HFFc6 (cell line): ENCODE measurements at places on chromosomes 1 and 21. TPM values are rescaled to one million over a fixed set of nuclear protein-coding genes. Genes with fewer than 3 reads are reported as not detected.

GRCh38 chr1:156970017-156970416 lies 49.6 kb downstream of the LRRC71 start:
- peak; percentile 22 for DNase-seq
- H3K4me1 ChIP-seq, result peaks cover 13% of the 10 kb centered on the region
- no peak overlapping the region for H3K4me3 ChIP-seq

DNA sequence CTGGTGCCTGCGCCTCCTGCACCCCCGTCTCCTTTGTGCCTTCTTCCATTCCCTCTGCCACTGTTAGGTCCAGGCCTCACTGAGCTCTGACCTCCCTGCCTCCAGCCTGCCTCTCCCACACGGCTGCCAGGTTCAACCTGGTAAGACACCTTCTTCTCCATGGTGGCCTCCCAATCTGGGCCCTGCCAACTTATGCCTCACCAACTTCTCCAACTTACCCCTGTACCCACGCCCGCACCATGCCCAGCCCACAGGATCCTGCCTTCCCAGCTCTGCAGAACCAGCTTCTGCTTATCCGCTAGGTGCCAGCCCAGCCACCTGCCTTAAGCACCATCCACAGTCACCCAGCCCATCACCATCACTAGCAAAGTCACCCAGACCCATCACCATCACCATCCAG lies 37.2 kb downstream of the PDE9A start:
- DNase-seq, result no peak
- H3K27ac ChIP-seq, result no peak overlapping the region
- H3K4me3 ChIP-seq, result no peak overlapping the region
- no peaks in the 10 kb centered on the region for H3K4me1 ChIP-seq

DNA sequence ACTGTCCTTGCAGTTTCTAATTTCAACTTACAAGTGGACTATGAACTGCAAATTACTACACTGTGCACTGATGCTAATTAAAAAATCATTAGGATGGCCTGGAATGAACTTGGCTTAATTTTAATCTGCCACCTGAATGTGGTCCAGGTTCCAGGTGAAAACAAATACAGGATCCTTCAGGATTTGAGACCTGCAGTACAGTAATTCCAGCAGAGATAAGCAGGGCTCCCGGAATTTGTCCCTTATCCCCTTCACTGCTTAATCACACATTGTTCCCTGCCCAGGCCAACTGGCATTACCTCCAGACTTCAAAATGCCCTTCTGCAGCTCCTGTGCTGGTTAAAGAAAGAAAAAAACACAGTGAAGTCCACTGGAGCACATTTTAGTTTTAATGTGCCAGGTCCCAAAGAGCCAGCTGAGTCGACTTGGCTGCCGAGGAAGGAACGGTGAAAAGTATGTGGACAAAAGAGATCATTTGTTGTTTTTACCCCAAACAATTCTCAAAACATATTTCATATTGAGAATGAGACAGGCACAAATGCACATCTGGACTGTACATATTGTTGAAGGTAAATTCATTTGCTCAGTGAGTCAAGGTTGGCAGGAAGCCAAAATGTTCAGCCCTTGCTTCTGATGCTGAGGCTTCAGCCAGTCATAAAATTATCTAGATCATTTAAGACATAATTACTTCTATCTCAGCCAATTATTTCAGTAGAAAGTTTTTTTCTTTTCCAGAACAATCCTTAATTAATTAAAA lies 28.3 kb downstream of the DEGS1 start:
- DNase-seq, result peak; percentile 37
- no peaks in the 10 kb centered on the region for H3K36me3 ChIP-seq
- no peaks in the 10 kb centered on the region; the same call in 1 of the 2 replicates for H3K27me3 ChIP-seq
- no peak overlapping the region for H3K4me3 ChIP-seq
- H3K4me1 ChIP-seq, result peaks cover 19% of the 10 kb centered on the region

DNA sequence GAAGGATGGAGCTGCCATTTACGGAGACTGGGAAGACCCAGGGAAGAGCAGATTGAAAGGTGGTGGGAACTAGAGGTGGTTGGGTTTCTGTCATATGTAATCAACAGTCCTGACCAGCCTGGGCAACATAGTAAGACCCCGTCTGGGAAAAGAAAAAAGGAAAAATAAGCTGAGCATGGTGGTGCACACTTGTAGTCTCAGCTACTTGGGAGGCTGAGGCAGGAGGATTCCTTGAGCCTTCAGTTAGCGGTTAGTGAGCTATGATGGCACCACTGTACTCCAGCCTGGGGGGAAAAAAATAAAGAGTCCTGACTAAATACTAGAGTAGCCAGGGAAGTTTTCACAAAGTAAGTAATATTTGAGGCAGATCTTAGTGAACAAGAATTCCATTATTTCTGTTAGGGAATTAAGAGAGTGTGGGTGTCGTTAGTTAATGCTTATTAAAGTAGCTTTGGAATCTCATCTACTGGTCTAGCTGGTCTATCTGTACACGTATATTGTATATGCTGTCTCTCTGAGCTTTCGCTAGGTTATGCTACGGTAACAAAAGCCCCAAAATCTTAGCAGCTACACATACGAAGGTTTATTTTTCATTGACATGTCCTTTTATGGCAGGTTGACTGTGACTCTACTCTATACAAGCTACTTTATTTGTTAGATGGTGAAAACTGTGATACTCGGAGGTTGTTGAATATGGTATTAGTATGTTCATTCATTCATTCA lies 4.4 kb downstream of the NBPF1 start:
- no peak overlapping the region for H3K4me3 ChIP-seq
- DNase-seq, result no peak
- no peaks in the 10 kb centered on the region for H3K27me3 ChIP-seq
- H3K4me1 ChIP-seq, result no peaks in the 10 kb centered on the region
- H3K36me3 ChIP-seq, result no peaks in the 10 kb centered on the region

GRCh38 chr1:75338616-75339483 lies 204.7 kb downstream of the LHX8 start:
- no peak for DNase-seq
- H3K36me3 ChIP-seq, result no peaks in the 10 kb centered on the region
- no peak overlapping the region for H3K27ac ChIP-seq
- H3K4me1 ChIP-seq, result no peaks in the 10 kb centered on the region

- no peak for DNase-seq
- no peak overlapping the region for H3K4me3 ChIP-seq
- H3K36me3 ChIP-seq, result peaks cover 4% of the 10 kb centered on the region; the same call in 1 of the 2 replicates
- peaks cover 1% of the 10 kb centered on the region; the same call in 1 of the 2 replicates for H3K27me3 ChIP-seq
- no peaks in the 10 kb centered on the region for H3K4me1 ChIP-seq
Observed at GRCh38 chr1:175630076-175630475, 113.3 kb downstream of the TNR start.

DNA sequence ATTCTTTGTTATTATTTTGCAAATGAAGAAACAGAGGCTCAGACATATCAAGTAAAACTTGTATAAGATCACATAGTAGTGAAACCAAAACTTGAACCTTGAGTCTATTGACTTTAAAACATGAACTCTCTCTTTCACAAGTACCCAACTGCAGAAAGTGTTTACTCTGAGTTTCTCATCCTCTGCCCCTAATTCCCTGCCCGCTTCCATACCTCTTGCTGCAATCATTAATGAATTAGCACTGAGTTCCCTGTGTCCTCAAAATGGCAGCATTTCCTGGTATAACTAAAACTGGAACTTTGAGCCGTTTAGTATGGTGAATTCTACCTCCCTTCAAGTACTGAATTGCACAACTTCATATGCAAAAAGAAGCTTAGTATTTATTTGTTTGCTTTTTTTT lies 147.7 kb upstream of the DNAH14 start:
- no peaks in the 10 kb centered on the region for H3K36me3 ChIP-seq
- no peak overlapping the region for H3K4me3 ChIP-seq
- peaks cover 24% of the 10 kb centered on the region for H3K4me1 ChIP-seq
- no peak overlapping the region for H3K27ac ChIP-seq
- no peak for DNase-seq
- H3K27me3 ChIP-seq, result peaks cover 4% of the 10 kb centered on the region

GRCh38 chr1:151832318-151832980 lies 847 bp upstream of the RORC start:
- peaks cover 9% of the 10 kb centered on the region for H3K4me1 ChIP-seq
- H3K27ac ChIP-seq, result no peak overlapping the region
- DNase-seq, result peak; percentile 27
- H3K4me3 ChIP-seq, result no peak overlapping the region
- peaks cover 37% of the 10 kb centered on the region for H3K27me3 ChIP-seq
- no peaks in the 10 kb centered on the region for H3K36me3 ChIP-seq

GRCh38 chr1:57142169-57142568 lies 176.4 kb upstream of the C8B start:
- H3K4me1 ChIP-seq, result no peaks in the 10 kb centered on the region
- no peaks in the 10 kb centered on the region for H3K27me3 ChIP-seq
- H3K36me3 ChIP-seq, result no peaks in the 10 kb centered on the region

- no peak for DNase-seq
- H3K4me3 ChIP-seq, result peak within 1 kb of the TSS; percentile 88
- H3K36me3 ChIP-seq, result no peaks in the 10 kb centered on the region
- H3K27me3 ChIP-seq, result peaks cover 17% of the 10 kb centered on the region
- peaks cover 14% of the 10 kb centered on the region for H3K4me1 ChIP-seq
Observed at GRCh38 chr21:45074048-45074817, at the start of gene ADARB1. Gene ADARB1, plus strand, starts transcription at chr21:45074580. Its CDS starts 97,077 bp downstream, at chr21:45171657.

DNA sequence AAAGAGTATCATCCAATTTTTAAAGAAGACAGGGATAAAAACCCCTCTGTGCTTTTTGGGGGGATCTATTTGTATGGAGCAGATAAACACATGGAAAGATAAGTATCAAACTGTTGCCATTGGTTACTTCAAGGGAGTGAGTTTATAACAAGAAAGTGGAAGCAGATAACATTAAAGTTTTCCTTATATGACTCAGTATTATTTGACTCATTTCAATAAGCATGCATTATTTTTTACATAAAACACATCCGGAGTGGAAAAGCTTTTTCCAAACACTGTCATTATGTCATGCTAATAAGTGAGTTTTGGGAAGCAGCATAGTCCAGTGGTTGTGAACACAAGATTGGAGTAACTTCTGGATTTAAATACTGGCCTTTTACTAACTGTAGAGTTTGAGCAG lies 452.2 kb downstream of the LTN1 start:
- peak; percentile 77 for DNase-seq
- peaks cover 66% of the 10 kb centered on the region for H3K4me1 ChIP-seq
- peaks cover 10% of the 10 kb centered on the region; the same call in 1 of the 2 replicates for H3K36me3 ChIP-seq
- peak overlapping the region; percentile 90 for H3K27ac ChIP-seq
- H3K4me3 ChIP-seq, result peak overlapping the region; percentile 56

- no peaks in the 10 kb centered on the region for H3K36me3 ChIP-seq
- H3K4me1 ChIP-seq, result 0 out of 2 replicates have a peak, but pooled peaks cover 4% of the 10 kb centered on the region
- H3K27me3 ChIP-seq, result peaks cover 23% of the 10 kb centered on the region
- no peak overlapping the region for H3K27ac ChIP-seq
- no peak for DNase-seq
- H3K4me3 ChIP-seq, result no peak overlapping the region
Observed at GRCh38 chr1:38789498-38790169, 69.9 kb downstream of the RRAGC start.

- no peak overlapping the region for H3K4me3 ChIP-seq
- no peak overlapping the region for H3K27ac ChIP-seq
- peaks cover 17% of the 10 kb centered on the region; the same call in 1 of the 2 replicates for H3K4me1 ChIP-seq
- DNase-seq, result no peak
- H3K36me3 ChIP-seq, result peaks cover 14% of the 10 kb centered on the region
Observed at GRCh38 chr1:239675735-239676134, 289.4 kb downstream of the CHRM3 start.

DNA sequence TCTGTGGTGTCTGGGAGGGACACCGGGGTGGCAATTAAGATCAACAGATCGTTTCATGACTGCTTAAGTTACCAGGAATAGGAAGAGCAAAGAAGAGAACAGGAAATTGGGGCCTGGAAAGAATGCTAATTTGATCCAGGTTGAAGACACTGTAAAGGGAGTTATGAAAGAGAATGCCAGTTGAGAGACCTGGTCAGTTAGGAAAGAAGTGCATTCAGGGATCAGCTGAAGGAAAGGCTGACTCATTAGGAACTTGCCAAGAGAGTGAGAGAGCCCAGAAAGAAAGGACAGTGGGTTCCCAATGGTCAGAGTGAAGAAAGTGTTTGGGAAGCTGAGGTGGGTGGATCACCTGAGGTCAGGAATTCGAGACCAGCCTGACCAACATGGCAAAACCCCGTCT lies 119.6 kb downstream of the UBE2U start:
- no peak overlapping the region for H3K4me3 ChIP-seq
- H3K4me1 ChIP-seq, result peaks cover 15% of the 10 kb centered on the region
- no peaks in the 10 kb centered on the region for H3K36me3 ChIP-seq
- DNase-seq, result no peak
- H3K27ac ChIP-seq, result no peak overlapping the region

- H3K4me1 ChIP-seq, result peaks cover 50% of the 10 kb centered on the region
- peaks cover 7% of the 10 kb centered on the region for H3K36me3 ChIP-seq
- peak overlapping the region; percentile 95 for H3K27ac ChIP-seq
- H3K4me3 ChIP-seq, result peak overlapping the region; percentile 96
- no peak for DNase-seq
- H3K27me3 ChIP-seq, result 0 out of 2 replicates have a peak, but pooled peaks cover 2% of the 10 kb centered on the region
Observed at GRCh38 chr1:86396498-86396890, 371 bp upstream of the ODF2L start.

GRCh38 chr1:25912076-25912831 lies 6.0 kb upstream of the STMN1 start:
- peak overlapping the region; percentile 81 for H3K27ac ChIP-seq
- peak overlapping the region; percentile 49 for H3K4me3 ChIP-seq
- H3K36me3 ChIP-seq, result no peaks in the 10 kb centered on the region
- peak; percentile 81 for DNase-seq

GRCh38 chr1:193905288-193906085 lies 719.1 kb upstream of the B3GALT2 start:
- no peaks in the 10 kb centered on the region for H3K36me3 ChIP-seq
- DNase-seq, result peak; percentile 69

DNA sequence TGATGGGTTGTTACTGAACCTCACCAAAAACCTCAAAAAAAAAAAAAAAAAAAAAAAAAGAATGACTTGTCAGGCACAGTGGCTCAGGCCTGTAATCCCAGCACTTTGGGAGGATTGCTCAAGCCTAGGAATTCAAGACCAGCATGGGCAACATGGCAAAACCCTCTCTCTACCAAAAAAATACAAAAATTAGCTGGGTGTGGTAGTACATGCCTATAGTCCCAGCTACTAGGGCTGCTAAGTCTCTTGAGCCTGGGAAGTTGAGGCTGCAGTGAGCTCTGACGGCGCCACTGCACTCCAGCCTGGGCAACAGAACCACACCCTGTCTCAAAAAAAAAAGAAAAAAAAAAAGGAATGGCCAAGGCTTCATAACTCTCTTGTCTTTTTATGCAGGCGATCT lies 11.1 kb downstream of the CHAF1B start:
- H3K4me1 ChIP-seq, result no peaks in the 10 kb centered on the region
- H3K27ac ChIP-seq, result no peak overlapping the region
- no peak for DNase-seq
- H3K4me3 ChIP-seq, result no peak overlapping the region
- peaks cover 12% of the 10 kb centered on the region for H3K36me3 ChIP-seq

GRCh38 chr1:176996456-176997090 lies 167.9 kb downstream of the ASTN1 start:
- H3K36me3 ChIP-seq, result no peaks in the 10 kb centered on the region
- DNase-seq, result no peak
- no peaks in the 10 kb centered on the region; the same call in 1 of the 2 replicates for H3K27me3 ChIP-seq
- no peak overlapping the region for H3K27ac ChIP-seq
- no peaks in the 10 kb centered on the region for H3K4me1 ChIP-seq
- H3K4me3 ChIP-seq, result no peak overlapping the region

GRCh38 chr1:226568077-226568831 lies 19.7 kb downstream of the STUM start:
- H3K27ac ChIP-seq, result no peak overlapping the region
- DNase-seq, result no peak
- no peaks in the 10 kb centered on the region for H3K36me3 ChIP-seq
- H3K4me1 ChIP-seq, result no peaks in the 10 kb centered on the region; the same call in 1 of the 2 replicates
- H3K4me3 ChIP-seq, result no peak overlapping the region

Gene FBXO2
- total RNA-seq, result 0.66 and 2.1 TPM in 2 replicates

Gene PTCH2
- 0.51 to 0.84 TPM (median 0.81 TPM) in 3 replicates for total RNA-seq

Gene FCGR1A
- total RNA-seq, result not detected in 2 replicates

Gene EEIG2
- total RNA-seq, result 3.2 to 4.2 TPM (median 3.7 TPM) in 3 replicates

Gene PTGS2
- total RNA-seq, result 58.3 to 176 TPM (median 165 TPM) in 3 replicates

Gene PRKACB
- 33.5 to 37.0 TPM (median 36.1 TPM) in 3 replicates for total RNA-seq

Gene ACTL8
- total RNA-seq, result not detected in 3 replicates

Gene LCE3E
- not detected in 3 replicates for total RNA-seq

Gene OR2G6
- total RNA-seq, result not detected in 2 replicates

Gene ST6GALNAC3
- 0.74 to 1.7 TPM (median 1.00 TPM) in 3 replicates for total RNA-seq

Gene CFHR5
- total RNA-seq, result not detected in 3 replicates

Gene LAMC2
- 2.0 to 2.3 TPM (median 2.2 TPM) in 3 replicates for total RNA-seq
